Daoy (cell line): ENCODE measurements at places on chromosomes 4 and X. TPM values are rescaled to one million over a fixed set of nuclear protein-coding genes. Genes with fewer than 3 reads are reported as not detected.

Gene FGA
- total RNA-seq, result not detected in 2 replicates

Gene PAGE2B
- 2.3 TPM in 1 of 2 replicates, not detected in the other for total RNA-seq

Gene FGFRL1
- 35.5 and 40.6 TPM in 2 replicates for total RNA-seq

DNA sequence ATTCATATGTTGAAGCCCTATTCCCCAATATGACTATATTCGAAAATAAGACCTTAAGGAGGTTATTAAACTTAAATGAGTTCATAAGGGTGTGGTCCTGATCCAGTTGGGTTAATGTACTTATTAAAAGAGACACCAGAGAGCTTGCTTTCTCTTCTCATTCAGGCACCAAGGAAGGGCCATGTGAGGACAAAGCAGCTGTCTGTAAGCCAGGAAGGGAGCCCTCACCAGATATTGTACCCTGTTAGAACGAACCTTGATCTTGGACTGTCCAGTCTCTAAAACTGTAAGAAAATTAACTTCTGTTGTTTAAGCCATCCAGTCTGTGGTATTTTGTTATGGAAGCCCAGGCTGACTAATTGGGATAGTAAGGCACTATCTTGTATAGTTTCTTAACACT, 9.1 kb upstream of the YTHDC1 start:
- DNase-seq, result no peak

- no peak for DNase-seq
These were observed 63.3 kb upstream of the VCX start for GRCh38 chrX:7779644-7780043.
